Spleen (tissue), 13 donors: ENCODE measurements at places on chromosomes 6 and 20.
A peak's percentile ranks its signal among the peaks of the same experiment; 100 is the strongest.

DNA sequence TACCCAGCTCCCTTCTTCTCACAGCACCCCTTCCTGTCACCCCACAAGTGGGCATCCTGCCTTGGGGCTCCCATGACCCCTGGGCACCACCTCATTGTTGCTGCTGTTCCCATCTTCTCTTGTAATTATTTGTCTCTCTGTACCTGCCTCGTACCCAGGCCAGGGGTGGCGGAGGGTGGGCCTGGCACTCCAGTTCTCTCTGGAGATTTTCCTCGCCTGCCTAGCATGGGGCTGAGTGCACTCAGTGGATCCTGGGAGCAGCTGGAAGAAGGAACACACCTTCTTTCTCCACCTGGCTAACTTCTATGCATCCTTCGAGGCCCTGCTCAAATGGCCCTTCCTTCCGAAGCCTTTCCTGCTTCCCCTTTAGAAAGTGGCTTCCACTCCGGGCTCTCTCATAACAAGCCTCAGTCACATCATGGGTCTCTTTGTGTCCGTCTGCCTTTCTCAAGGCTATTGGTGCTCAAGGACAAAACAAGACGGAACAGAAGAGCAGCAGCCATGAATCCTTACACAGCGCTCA lies 79.2 kb downstream of the SRC start:
- no peak for DNase-seq

- no peak for DNase-seq
These were observed 23.0 kb downstream of the CEP57L1 start for GRCh38 chr6:109118337-109118736.

DNA sequence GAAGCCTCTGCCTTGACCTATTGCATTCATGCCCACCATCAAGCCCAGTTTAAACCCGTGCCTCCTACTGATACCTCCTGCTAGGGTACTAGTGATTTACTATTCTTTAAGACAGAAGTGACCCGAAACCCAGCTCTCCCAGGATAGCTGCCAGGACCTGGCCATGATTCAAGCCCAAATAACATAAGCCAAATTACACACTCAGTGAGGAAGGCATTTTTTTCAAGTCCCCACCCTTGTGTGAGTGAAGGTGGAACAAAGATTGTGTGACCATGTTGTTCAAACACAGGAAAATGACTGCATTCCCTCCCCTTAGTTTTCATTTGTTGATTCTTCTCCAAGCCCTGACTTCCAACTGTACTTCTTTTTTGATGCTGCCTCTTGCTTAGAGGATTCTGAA lies 3.7 kb upstream of the KAT14 start:
- no peak for DNase-seq

- DNase-seq = no peak
These were observed 1.5 kb upstream of the ERVFRD-1 start for GRCh38 chr6:11113038-11113437.

GRCh38 chr6:48147051-48147450 lies 36.1 kb upstream of the PTCHD4 start:
- DNase-seq = no peak

DNA sequence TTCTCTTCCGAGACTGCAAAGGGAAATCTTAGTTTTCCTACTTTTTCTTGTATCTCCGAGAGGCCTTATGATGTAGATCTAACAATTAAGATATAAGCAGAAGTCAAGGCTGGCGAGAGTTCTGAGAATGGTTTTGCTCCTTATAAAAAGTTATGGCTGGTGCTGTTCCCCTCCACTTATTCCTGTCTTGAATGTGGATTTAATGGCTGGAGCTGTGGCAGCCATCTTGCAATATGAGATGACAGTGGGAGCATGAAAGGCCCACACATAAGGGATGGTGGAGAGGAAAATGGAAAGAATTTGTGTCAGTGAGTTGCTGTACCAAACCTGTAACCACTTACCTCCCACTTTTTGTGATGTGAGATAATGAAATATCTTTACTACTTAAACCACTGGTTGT lies 124.6 kb upstream of the SLC22A23 start:
- DNase-seq = no peak

DNA sequence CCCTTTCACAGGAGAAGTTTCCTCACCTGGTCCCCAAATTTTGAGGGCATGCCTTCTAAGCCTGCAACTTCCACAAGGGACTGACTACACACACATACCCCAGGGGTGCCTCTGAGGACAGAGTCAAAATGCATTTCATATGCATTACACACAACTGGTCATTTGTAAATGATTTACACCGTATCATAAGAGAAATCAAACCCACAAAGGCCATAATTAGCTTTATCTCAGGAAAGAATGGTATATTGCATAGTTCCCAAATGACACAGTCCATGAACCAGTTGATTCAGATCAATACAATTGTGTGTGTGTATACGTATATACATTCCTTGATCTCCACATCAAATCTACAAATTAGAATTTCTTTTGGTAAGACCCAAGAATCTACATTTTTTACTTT lies 203.3 kb upstream of the PRDM1 start:
- no peak for DNase-seq

DNA sequence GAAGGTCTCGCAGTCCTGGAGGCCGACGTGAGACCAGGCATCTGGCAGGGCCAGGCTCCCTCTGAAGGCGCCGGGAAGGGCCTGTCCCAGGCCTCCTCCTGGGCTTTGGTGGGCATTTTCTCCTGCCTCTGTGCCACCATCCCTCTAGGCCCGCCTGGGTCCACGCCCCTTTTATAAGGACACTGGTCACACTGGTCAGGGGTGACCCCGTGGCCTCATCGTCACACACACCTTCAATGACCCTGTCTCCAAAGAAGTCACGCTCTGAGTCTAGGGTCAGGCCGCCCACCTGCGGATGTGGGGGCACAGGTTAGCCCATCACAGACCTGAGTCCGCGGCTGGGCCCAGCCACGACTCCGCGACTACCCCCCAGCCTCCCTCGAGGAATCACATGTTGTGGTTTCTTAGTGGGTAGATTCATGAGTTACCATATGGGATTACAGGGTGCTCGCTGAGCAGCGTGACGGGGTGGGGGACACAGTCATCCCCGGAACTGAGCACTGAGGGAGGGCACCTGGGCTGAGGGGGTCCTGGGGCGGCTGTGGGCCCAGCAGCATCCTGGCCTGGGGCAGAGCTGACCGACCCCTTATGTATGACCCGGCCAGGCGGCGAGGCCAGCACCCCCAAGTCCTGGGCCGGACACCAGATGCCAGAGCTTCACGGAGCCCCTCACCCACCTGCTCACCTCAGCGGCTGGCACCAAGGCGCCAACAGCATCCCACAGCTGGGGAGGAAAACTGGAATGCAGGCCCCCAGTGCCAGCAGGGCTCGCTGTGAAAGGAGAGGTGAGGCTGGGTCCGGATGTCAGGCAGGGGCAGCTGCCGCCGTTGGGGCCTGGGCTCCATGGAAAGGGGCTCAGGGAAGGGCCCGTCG lies 115.9 kb downstream of the DLL1 start:
- peak; percentile 65 for DNase-seq

GRCh38 chr20:62879275-62880146 lies 17.9 kb upstream of the TCFL5 start:
- no peak for DNase-seq

- no peak for DNase-seq
These were observed 55.2 kb upstream of the MAFB start for GRCh38 chr20:40744072-40744817.

GRCh38 chr6:158610319-158610968 lies 34.1 kb downstream of the DYNLT1 start:
- no peak for DNase-seq

DNA sequence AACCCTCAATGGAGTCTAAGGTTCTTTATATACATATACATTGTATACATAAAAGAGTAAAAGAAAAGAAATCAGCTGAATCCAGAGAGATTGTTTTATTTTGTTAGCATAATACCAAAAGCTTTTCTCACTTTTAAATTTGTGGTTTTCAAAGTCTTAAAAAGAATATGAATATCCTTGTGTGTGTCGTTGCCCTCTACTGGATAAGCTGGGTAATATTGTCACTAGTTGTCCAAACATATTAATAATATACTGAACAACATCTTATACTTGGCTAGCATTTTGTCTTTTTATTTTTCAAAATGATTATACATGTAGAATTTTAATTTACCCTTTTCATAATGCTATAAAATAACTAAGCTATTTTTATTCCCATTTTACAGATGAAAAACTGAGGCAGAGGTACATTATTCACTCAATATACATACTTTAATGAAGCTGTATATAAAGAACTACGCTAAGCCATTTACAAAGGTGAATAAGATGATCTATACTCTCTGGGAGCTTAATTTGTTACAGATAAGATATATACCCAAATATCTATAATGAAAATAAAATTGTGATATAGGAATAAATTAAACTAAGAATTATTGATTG lies 531.7 kb downstream of the TFAP2B start:
- DNase-seq = no peak

- DNase-seq = peak; percentile 62
These were observed 261.5 kb downstream of the TAF4 start for GRCh38 chr20:61803915-61804751.

GRCh38 chr6:147738099-147738498 lies 229.6 kb downstream of the SAMD5 start:
- no peak for DNase-seq

- DNase-seq = no peak
These were observed 34.5 kb downstream of the SLX4IP start for GRCh38 chr20:10469599-10469998.

DNA sequence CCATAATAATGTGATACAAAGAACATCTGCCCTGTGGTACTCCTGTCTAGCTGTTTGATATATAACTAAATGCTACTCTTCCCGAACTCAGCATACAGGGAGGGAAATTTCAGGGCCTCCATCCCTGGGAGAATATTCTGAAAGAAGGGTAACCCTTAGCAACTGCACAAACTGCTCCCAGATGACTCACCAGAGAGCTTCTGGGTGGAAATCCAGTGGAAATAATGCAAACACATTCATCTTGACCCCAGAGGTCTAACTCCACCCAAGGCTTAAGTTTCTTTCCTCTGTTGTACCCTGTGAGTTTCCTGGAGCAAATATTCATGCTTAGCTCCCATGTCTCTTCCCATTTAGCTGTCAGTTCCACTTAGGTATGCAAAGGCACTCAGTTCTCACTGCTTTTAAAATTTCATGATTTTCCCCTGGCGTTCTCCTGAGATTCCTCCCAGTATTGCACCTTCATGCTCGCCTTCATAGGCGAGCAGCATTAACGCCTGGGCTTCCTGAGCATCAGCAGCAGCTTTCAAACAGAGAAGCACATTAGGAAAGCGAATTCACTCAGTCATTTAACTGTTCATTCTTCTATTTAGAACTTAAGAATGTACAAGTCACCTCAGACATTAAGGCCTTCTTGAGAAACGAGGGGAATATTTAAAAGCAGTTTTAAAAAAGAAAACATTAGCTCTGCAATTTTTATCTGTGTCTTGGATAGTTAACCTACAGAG lies 43.8 kb upstream of the LAMA4 start:
- DNase-seq = no peak

- DNase-seq = no peak
These were observed 1.8 kb downstream of the MDGA1 start for GRCh38 chr6:37695857-37696219.

- DNase-seq = no peak
These were observed 7.5 kb upstream of the GGTLC1 start for GRCh38 chr20:23995905-23996666.

DNA sequence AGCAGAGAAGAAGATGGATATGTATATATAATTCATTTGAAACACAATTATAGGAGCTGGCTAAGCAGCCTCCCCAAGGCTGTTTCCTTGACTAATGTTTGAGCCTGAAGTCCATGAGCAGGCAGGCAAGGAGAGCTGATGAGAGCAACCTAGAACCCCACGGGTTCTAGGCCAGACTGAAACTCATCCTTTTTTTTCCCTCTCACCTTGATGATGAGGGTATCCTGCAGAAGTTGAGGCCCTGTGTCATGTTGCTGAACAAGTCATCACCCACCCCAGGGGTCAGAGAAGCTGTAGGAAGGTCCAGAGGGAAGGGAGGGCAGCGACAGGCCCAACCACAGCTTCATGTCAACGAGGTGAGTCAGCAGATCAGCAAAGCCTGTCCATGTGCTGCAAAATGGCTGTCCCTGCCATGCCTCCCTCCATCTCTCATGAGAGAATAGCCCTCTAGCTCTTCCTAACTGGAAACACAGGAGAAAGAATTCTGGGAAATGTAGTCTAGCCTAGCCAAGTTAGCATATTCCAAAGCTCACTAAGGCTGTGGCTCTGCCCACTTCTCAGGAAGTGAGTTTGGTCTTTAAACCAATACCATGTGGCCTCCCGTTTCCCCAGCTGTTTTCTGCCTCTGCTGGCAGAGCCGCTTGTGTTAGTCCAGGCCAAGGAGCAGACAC lies 91.3 kb upstream of the DTNBP1 start:
- no peak for DNase-seq

DNA sequence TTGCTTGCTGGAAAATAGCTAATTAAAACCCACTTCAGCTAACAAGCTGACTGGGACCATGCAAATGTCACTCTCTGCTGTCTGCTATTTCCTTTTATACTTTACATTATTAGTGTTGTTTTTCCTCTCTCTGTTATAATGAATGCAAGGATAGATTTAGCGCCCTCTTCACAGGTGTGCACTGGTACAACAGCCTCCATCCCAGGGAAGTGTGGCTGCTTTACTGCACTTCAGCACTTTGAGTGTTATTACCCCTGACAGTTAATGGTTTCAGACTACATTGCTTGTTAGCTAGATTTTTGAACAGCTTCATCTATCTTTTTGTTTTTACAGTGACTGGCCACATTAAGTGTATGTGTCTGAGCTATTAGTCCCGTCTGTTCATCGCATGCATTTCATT lies 405.7 kb downstream of the RNF144B start:
- DNase-seq = no peak

- DNase-seq = peak; percentile 65
These were observed 44.9 kb downstream of the CPXM1 start for GRCh38 chr20:2755451-2756055.

DNA sequence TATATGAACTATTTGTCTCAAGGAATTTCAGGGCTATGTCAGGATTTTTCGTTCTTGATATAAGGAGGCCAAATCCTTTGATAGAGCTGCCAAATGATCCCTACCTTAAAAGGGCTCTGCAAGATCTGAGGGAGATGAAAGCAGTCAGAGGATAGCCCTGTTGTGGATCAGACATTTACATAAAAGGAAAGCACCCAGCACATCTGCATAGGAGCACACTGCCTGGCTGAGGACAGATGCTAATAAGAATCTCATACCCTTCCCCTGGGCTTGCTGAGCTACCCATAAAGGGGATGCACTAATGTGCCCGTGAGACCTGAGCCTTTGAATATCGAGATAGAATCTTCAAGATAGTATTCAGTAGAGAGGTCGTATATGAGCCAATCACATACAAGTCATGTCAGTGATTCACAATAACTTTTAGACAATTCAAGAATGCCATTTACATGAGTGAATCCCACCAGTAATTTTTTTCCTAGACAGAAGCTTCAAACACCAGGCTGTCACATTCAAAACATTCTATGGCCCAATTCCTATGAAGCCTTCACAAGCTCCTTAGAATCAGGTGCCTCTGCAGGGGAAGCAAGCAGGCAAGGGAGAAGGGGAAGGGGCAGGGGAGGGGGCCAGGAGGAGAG lies 71.1 kb downstream of the STMND1 start:
- DNase-seq = no peak

GRCh38 chr6:23137611-23138010 lies 568.2 kb downstream of the HDGFL1 start:
- DNase-seq = no peak

GRCh38 chr6:79724816-79725215 lies 93.7 kb downstream of the SH3BGRL2 start:
- no peak for DNase-seq

- DNase-seq = no peak
These were observed 116.0 kb downstream of the RNF144B start for GRCh38 chr6:18503206-18503592.
